ENCODE measurements at places on chromosomes 16 and 17.

GRCh38 chr17:33789658-33790057 is 465.4 kb upstream of the CCL2 start:
- DNase-seq, result no peak

DNA sequence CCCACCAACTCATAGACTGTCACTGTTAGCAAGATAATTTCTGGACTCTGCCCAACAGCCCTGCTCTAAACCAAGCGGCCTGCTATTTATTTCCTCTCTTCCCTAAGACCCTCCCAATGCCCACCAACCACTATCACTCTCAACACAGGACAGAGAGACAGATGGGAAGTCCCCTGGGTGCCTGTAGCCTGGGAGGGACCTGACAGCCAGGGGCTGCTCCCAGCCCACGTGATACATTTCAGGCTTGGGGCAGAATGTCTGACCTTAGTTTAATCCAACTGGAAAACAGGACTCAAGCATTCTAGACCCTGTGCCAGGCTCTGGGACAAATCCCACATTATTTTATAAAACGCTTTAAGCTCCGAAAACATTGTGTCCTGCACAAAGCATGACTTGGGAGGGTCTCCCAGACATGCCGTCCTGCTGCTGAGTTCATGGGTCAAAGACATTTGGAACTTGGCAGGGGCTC is 23.6 kb downstream of the XYLT1 start:
- no peak for DNase-seq

DNA sequence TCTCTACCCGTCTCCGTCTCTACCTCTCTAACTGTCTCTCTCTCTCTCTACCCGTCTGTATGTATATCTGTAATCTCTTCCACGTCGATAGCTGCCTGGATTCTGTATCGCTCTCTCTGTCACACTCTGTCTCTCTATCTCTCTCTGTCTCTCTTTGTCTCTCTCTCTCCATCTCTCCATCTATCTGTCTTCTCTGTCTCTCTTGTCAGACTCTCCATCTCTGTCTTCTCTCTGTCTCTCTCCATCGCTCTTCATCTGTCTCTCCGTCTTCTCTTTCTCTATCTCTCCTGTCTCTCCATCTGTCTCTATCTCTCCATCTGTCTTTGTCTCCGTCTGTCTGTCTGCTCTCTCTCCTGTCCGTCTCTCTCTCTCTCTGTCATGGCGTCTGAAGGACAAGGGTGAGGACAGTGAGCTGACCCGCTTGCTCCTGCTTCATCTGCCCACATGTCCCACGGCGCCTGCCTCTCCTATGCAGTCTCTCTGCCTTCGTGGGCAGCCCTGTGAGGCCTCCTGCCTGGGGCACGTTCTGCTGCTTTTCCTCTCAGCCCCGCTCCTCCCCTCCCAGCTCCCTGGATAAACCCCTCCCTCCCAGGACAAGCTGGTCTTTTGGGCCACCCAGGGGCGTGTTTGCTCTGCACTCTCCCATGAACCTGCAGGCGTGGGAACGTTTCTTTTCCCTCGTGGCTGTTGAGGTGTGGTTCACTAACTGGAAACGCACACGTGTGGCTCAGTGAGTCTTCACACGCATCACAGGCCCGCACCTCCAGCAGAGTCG is 18.9 kb downstream of the ACSF3 start:
- no peak for DNase-seq

DNA sequence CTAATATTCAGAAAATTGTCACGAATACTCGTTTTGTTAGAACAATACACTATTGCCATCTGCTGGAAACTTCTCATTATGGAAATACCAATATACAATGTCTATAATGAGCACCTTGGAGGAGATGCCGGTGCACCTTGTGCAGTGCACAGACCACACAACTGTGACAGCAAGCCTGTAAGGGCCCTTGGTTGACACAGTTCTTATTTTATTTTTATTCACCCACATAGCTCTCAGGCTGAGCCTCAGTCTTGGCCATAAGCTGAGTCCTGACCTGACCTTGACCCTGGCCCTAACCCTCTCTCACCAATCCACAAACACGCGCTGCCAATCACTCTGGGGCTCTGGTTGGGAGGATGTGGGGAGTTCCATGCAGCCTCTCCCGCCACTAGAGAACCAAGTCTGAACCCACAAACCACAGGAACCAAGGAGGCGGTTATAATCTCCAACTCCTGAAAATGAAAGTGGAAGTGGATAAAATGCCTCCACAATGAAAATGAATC is 7.6 kb downstream of the AIPL1 start:
- no peak for DNase-seq

DNA sequence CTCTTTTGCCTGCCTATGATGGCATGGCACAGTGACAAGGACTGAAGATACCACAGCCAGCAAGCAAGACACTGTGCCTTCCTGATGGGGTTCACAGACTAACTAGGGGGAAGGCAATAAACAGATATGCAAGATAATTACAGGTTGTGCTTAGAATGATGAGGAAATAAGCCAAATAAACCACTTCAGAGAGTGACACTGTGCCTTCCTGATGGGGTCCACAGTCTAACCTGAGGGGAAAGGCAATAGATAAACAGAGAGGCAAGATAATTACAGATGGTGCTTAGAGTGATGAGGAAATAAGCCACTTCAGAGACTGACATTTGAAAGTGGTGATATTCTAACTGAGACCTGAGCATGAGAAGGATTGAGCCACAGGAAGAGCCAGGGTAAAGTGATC is 84.2 kb downstream of the HS3ST2 start:
- no peak for DNase-seq

- no peak for DNase-seq
Measured at GRCh38 chr17:79084291-79085153, 9.9 kb downstream of the ENGASE start.

GRCh38 chr17:42125565-42125964 is 3.0 kb downstream of the HSPB9 start:
- DNase-seq, result no peak

DNA sequence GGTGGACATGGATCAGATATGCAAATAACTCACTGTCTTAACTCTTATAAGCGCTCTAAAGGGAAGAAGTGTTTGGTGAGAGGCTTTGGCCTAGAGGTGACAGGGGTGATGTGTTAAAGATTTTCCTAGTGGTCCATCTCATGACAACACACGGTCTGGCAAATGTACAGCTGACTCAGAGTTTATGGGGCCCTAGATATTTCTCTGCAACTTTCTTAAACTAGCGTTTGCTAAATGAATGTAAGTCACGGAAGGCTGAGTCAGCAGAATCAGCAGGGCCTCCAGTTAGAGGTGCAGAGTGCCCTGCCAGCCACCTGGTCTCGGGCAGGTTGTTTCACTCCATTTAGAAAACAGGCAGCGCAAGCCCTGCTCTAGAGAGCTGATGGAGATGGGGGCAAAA is 40.1 kb downstream of the CLEC16A start:
- no peak for DNase-seq

GRCh38 chr16:57759541-57760356 is 24.2 kb downstream of the KATNB1 start:
- DNase-seq, result no peak

GRCh38 chr16:77748421-77749005 is 26.2 kb downstream of the NUDT7 start:
- no peak for DNase-seq

GRCh38 chr16:16867973-16868372 is 489.0 kb downstream of the NPIPA7 start:
- DNase-seq, result no peak

DNA sequence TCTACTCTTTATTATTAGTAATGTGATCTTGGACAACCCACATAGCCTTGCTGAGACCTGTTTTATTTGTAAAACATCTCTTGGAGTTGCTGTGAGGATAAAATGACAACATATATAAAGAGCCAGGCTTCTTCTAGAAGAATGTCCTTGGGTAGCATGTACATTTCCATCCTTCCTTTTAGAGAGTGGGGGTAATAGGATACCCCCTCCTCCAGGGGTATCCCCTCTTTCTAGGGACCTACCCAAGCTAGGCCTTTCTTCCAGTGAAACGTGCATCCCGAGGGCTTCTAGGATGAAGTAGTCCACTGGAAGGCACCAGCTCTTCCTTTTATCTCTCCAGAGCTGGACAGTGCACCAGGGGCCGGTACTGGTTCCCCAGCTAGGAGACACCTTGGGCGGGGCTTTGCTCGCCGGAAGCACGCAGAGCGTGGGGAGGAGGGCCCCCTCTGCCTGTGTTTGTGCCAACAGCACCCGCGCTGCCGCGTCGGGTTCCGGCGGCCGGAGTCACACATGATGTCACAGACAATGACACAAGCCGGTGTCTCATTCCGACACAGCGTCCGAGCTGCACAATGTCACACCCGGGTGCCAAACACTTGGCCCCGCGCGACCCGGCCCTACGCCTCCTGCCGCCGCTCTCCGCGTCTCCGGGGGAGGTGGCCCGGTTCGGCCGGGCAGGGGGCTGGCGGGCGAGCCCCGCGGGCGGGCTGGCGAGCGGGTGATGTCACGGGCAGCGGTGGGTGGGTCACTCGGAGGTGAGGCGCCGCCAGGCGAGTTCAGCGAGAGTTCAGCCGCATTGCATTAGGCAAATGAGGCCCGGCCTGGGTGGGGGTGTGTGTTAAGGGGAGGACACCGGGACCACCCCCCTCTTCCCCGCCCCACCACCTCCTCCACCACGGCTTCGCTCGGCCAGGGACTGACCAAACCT is 23.4 kb downstream of the GJD3 start:
- no peak for DNase-seq
